Esophagus squamous epithelium (tissue), 5 donors: ENCODE measurements at places on chromosomes 4 and X. TPM values are rescaled to one million over a fixed set of nuclear protein-coding genes. Genes with fewer than 3 reads are reported as not detected.

Gene NHS
- total RNA-seq: 1.2 TPM

Gene TMEM154
- total RNA-seq: 83.1 TPM

Gene ODAPH
- not detected for total RNA-seq

Gene RNF175
- total RNA-seq: not detected

Gene KIAA1210
- total RNA-seq: not detected

Gene LEF1
- total RNA-seq: 8.0 TPM

Gene MAGEA2
- total RNA-seq: not detected

Gene BEND2
- not detected for total RNA-seq

Gene KIT
- total RNA-seq: 1.4 TPM

Gene TNMD
- total RNA-seq: not detected

Gene CSAG2
- total RNA-seq: not detected

Gene RHOH
- 0.79 TPM for total RNA-seq

Gene POU3F4
- total RNA-seq: not detected

Gene CRLF2
- total RNA-seq: not detected

Gene VMA21
- total RNA-seq: 31.0 TPM

Gene HTR2C
- not detected for total RNA-seq

Gene FDCSP
- total RNA-seq: not detected

Gene CENPC
- 17.6 TPM for total RNA-seq

Gene SYNPO2
- total RNA-seq: 19.0 TPM

Gene BRS3
- total RNA-seq: not detected

Gene HAND2
- total RNA-seq: 0.31 TPM

Gene SLC9B1
- 0.76 TPM for total RNA-seq

Gene LIN54
- total RNA-seq: 23.0 TPM

Gene CD99
- 148 TPM for total RNA-seq

Gene TRMT10A
- 4.8 TPM for total RNA-seq

Gene MAGEA9B
- total RNA-seq: not detected

Gene PJA1
- 17.8 TPM for total RNA-seq

Gene TEX11
- total RNA-seq: not detected

Gene PCDH10
- 0.13 TPM for total RNA-seq

Gene FHDC1
- 4.5 TPM for total RNA-seq

Gene SMR3B
- not detected for total RNA-seq

Gene VGLL1
- 0.48 TPM for total RNA-seq

Gene GUCY1A1
- 0.45 TPM for total RNA-seq

Gene SLC6A14
- 34.8 TPM for total RNA-seq

Gene ZNF280C
- 3.1 TPM for total RNA-seq

Gene CTAG1A
- total RNA-seq: not detected

Gene PCGF3
- total RNA-seq: 57.6 TPM

Gene TMSB15A
- not detected for total RNA-seq

Gene CACNA1F
- not detected for total RNA-seq

Gene PNMA6F
- not detected for total RNA-seq

Gene PNMA3
- 0.57 TPM for total RNA-seq

Gene MAGEC2
- total RNA-seq: not detected

Gene GPR143
- 3.9 TPM for total RNA-seq

Gene TLR3
- total RNA-seq: 2.8 TPM

Gene TSPAN7
- total RNA-seq: 28.4 TPM

Gene POF1B
- total RNA-seq: 53.4 TPM

Gene AFM
- not detected for total RNA-seq

Gene GUCY1B1
- 1.7 TPM for total RNA-seq

Gene CT45A5
- not detected for total RNA-seq

Gene GSX2
- not detected for total RNA-seq

Gene AMOT
- 2.5 TPM for total RNA-seq

Gene CFAP47
- total RNA-seq: not detected

Gene NUDT10
- 1.4 TPM for total RNA-seq
